ENCODE measurements at places on chromosomes 11 and 22. TPM values are rescaled to one million over a fixed set of nuclear protein-coding genes. Genes with fewer than 3 reads are reported as not detected.

DNA sequence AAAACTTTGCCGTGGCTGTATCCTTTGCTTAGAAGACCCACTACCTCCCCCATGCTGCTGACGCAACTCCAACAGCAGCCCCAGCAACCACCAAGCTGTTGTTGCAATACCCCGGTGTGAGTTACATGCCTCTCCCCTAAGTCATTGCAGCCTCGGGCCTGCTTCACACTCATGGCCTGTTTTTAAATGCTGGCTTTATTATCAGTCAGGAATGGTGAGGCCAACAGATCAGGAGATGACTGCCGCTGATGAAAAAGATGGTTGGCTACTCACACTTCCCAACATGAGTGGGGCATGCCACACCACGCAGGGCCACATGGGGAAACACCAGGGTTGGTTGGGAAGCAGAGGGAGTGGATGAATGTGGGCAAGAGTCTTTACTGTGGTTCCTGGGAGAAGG, 171.5 kb upstream of the SYT13 start:
- no peak for DNase-seq

GRCh38 chr11:1733009-1733715, 17.2 kb downstream of the IFITM10 start:
- no peak for DNase-seq

DNA sequence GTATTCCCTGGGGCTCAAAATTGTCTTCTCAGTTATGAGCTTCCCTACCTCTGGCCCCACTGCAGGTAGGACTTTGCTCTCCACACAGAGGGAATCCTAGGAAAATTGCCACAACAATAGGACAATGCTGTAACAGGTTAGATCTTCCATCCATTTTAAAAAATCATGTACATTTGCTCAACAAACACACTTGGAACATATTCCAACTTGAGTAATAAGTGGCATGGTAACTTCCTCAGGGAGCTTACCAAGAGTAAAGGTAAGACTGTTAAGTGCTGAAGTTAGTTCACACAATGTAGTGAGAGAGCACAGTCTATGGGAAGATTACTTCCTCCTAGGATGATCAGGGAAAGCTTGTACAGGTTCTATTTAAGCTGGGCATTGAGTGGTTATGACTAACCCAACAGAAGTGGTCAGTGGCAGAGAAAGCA, 78.9 kb upstream of the BIRC3 start:
- DNase-seq: no peak

Gene ADAMTS8
- 0.13 TPM for total RNA-seq

Gene VSIG2
- not detected for total RNA-seq
